Cortex of kidney (tissue), 1 donor: ENCODE measurements at places on chromosomes 13 and 19.

DNA sequence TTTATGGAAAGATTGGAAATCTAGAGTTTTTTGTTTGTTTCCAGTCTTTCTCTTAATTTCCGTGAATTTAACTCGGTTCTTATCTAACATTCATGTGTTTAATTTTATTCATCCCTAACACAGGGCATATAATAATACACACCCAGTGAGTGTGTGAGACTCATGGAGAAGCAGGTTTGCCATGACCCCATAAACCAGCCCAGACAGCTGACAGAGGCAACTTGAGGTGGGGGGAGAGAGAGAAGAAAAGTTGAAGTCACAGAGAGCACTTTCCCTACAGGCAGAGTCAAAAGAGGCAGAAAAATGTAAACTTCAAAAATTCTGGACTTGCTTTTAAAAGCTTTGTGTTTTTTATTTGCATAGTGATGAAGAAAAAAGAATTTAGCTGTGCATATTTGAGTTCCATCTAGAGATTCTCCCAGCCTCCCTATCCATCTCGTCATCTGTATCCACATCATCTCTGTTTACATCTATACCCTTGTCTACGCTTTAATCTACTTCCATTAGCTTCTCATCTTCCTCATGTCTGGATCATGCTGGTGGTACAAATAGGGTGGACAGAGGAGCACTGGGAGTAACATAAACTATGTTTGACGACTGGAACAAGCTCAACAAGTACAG lies 60.2 kb downstream of the THSD1 start:
- no peak for DNase-seq

DNA sequence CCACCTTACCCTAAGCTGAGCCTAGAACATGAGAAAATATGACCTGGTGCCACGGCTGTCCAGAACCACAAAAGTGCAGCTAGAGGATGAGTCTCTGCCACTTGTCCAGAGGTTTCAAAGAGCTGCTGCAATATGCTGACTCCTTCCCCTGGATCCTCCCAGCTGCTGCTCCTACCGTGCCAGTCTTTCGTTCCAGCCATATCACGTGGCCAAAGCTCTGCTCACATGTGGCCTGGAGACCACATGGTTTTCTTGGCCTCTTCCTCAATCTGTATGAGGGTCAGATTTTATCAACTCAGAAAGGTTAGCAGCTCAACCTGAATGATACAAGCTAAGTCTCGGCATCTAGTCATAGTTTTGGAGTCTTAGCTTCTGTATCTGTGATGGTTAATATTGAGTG lies 3.2 kb upstream of the SACS start:
- no peak for DNase-seq

GRCh38 chr13:52345048-52345447 lies 60.9 kb downstream of the THSD1 start:
- DNase-seq, result no peak

GRCh38 chr13:106187501-106188095 lies 347.9 kb downstream of the EFNB2 start:
- no peak for DNase-seq

DNA sequence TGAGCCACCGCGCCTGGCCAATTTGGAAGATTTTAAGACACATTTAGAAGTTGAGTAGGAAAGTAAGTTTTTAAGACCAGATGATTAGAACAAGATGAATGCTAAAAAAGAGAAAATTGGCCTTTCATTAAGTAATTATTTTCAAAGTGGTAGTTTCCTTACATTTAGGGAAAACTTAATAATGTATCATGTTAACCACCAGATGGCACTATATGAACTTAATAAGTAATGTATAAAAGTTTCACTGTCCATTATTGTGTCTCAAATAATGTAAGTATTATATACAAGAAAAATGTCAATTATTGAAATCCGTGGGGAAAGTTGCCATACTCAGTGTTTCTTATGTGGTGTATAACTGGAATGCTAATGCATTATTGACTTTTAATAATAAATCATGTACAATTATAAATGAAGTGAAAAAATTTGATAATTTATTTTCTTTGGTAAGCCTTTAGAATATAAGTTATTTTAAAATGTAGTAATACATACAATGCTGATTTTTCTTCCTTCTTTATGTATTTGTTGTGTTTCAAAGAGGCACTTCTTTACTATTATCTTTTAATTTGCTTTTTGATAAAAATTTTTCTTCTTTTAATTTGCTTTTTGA lies 29.2 kb downstream of the COG6 start:
- DNase-seq, result no peak

- no peak for DNase-seq
These were observed 59.4 kb upstream of the TSHZ3 start for GRCh38 chr19:31408460-31409124.

DNA sequence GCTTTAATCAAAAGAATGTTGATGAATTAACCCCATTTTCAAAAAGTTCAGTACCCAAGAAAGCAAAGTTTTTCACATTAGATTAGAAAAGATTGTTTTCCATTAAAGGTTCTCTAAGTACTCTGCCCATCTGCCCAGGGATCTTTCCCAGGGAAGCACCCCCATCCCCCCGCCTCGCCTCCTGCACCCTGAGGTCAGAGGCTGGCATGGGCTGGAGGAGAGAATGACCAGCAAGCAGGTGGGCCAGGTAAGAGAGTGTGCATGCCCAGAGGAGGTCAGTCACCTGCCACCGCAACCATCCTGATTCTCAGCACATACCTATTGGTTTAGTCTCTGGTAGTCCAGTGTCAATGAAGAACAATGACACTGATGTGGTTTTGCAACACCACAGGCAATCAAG lies 279.4 kb upstream of the ZNF507 start:
- DNase-seq, result no peak

- DNase-seq, result no peak
These were observed 1090.0 kb downstream of the SLITRK5 start for GRCh38 chr13:88761145-88761544.

GRCh38 chr13:95003019-95003813 lies 290.9 kb upstream of the SOX21 start:
- DNase-seq, result no peak

GRCh38 chr13:27842571-27842970 lies 50.3 kb downstream of the GSX1 start:
- DNase-seq, result no peak

- no peak for DNase-seq
These were observed 79.0 kb downstream of the SACS start for GRCh38 chr13:23354520-23354919.

- no peak for DNase-seq
These were observed 10.1 kb upstream of the TPRX2 start for GRCh38 chr19:47848823-47849473.

DNA sequence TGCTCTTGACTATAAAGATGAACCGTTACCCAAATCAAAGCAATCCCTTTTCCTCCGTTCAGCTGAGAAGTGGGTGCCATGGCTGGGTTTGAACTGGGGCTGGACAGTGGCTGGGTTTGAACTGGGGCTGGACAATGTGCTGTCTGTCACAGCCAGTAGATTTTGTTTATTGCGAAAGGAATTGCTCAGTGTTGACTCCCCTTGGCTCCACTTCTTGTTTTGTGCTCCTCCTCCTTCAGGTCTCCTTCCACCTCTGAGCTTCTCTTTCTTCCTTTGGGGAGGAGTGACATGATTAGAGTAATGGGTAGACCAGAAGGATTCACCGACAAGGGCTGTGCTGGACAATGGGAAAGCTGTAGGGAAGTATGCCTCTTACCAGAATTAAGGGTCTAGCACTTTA lies 19.4 kb upstream of the MBNL2 start:
- no peak for DNase-seq

DNA sequence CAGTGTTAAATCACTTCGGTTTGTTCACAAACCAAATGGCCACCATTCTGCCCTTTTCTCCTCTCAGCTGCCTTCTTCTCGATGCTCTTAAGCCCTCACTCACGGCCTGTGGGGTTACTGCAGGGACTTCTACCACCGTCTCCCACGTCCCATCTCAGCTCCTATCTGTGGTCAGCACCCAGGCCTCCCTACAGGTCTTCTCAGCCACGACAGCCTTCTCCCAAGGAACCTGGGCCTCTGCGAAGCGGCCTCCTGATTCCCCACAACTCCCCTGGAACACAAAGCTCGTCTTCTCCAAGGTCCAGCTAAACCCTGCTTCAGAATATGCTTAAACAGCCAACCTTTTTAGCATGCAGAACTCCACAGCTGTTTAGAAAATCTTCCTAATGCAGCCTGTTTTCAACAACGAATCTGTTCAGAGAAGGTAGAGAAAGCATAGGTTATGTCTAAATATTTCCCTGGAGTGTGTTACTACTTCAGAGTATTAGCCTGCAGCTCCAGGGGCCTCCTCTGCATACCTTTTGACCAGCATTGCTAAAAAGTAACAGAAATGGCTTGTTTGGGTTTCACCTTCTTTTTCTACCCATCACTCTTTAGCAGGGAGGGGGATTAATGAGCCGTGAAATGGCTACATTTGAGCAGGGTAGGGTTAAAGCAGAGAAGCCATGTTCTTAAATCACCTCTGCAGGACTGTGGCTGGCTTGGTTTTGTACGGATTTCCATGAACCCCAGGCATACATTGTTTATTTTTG lies 104.0 kb downstream of the COL4A2 start:
- no peak for DNase-seq

- DNase-seq, result no peak
These were observed 75.1 kb downstream of the GNG7 start for GRCh38 chr19:2627319-2627829.

DNA sequence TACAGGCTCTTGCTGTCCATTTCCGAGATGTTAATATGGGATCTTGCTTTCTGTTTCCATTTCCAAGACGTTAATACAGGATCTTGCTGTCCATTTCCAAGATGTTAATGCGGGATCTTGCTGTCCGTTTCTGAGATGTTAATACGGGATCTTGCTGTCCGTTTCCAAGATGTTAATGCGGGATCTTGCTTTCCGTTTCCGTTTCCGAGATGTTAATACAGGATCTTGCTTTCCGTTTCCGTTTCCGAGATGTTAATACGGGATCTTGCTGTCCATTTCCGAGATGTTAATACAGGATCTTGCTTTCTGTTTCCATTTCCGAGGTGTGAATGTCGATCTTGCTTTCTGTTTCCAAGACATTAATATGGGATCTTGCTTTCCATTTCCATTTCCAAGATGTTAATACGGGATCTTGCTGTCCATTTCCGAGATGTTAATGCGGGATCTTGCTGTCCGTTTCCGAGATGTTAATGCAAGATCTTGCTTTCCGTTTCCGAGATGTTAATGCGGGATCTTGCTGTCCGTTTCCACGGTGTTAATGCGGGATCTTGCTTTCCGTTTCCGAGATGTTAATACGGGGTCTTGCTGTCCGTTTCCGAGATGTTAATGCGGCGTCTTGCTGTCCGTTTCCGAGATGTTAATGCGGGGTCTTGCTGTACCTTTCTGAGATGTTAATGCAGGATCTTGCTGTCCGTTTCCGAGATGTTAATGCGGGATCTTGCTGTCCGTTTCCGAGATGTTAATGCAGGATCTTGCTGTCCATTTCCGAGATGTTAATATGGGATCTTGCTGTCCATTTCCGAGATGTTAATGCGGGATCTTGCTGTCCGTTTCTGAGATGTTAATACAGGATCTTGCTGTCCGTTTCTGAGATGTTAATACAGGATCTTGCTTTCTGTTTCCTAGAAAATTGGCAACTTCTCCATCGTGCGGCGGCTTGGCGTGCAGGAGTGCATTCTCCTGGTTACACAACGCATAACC lies 38.3 kb downstream of the PEX11G start:
- DNase-seq, result no peak

DNA sequence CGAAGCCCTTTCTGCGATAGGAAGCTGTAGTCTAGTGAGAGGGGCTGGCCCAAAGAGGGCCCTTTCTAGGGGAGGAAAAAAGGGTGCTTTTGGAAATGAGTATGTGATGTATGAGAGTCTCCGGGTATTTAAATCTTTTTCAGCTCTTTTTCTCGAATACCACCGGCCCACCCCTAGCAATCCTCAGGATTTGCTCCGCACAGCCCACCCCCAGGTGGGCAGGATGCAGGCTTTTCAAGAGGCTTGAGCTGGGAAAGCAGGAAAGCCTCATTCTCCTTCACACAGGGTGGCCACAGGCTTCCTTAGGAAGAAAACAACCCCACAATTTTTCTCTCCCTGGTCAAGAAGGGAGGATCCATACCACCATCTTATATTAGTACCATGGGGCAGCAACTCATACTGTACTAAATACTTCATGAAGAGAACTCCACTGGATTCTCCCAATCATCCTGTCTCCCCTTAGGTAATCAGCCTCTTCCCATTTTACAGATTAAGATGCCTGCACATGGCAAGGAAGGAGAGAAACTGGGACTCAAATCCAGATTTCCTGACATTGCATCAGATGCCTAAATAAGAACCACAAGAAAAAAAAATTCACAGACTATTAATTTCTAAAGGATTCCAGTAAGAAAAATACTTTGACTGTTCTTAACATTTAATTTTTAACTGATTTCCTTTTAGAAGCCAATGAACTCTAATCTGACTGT lies 84.4 kb downstream of the STK24 start:
- DNase-seq, result no peak

DNA sequence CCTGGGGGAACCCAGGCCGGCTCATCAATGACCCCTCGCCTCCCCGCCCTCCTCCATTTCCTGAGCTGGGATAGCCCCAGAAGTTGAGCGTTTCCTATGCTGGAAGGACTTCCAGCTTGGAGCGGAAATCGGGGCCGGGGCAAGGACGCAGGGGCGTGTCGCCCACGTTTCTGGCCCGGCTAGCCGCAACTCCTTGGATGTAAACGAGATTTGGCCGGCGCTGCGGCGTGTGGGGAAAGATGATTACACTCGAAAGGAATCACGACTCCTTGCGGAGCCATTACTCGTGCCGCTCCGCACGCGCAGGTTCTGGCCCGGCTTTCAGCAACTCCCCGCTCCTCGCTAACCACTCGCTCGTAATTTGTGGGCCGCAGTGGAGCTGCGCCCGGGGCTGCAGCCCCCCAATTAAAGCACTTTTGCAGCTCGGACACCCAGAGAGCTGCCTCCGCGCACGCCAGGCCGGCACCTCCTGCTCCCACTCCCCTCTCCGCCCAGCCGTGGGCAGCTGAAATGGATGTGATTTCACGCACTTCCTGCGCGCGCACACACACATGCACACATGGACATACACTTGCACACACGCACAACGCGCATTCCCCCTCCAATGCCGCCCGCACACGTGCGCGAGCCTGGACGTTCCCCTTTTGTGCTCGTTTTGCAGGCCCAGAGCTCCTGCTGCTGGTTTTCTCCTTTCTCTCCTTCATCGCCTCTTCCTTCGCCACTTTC lies 15.7 kb downstream of the ZIC5 start:
- no peak for DNase-seq

- DNase-seq, result no peak
These were observed 220.9 kb downstream of the FOXO1 start for GRCh38 chr13:40445557-40445990.

DNA sequence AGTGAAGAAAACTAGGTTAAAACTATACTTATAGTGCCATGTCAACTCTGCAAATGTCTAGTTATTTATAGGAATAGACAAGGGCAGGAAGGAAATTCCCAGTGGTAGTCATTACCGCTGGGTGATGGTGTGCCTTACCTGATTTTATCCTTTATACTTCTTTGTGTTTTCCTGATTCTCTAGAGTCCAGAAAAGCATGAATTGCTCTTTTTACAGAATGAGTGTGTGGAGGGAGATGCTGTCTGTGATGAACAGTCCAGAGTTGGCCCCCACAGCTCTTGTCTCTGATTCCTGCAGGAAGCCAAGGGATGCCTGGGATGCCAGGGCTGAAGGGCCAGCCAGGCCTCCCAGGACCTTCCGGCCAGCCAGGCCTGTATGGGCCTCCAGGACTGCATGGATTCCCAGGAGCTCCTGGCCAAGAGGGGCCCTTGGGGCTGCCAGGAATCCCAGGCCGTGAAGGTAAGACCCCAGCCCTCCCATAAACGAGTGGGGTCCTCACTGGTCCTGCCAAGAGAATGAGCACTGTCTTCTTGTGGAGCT lies 83.7 kb downstream of the RAB20 start:
- DNase-seq, result no peak

GRCh38 chr19:47022541-47023447 lies 3.2 kb downstream of the NPAS1 start:
- no peak for DNase-seq
